Activated T-cell treated with anti-CD3 and anti-CD28 coated beads for 48 hours (primary cell): ENCODE measurements at places on chromosomes 5 and 9.

DNA sequence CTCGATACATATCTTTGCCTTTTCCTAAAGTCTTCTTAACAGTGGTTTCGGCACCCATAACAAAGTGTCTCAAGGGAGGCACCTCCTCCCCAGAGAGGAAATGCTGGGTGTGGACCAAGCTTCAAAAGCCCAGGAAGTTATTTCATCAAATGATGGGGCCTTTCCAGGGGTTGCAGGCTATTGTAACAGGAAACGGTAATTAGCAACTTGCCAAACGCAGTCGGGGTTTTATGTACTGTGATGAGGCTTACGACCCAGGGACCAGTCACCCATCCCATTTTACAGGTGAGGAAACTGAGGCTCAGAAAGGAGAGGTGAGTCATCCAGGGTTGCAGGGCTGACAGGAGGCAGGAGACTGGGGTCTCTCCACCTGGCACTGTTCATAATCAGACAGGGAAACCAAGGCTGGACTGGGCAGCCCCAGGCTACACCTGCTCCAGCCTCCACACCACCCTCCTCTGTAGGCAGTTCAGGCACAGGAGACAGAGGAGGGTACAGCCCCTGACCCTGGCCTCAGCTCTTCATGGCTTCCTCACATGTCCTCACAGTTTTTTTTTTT lies 30.0 kb upstream of the SUSD3 start:
- no peak for DNase-seq

DNA sequence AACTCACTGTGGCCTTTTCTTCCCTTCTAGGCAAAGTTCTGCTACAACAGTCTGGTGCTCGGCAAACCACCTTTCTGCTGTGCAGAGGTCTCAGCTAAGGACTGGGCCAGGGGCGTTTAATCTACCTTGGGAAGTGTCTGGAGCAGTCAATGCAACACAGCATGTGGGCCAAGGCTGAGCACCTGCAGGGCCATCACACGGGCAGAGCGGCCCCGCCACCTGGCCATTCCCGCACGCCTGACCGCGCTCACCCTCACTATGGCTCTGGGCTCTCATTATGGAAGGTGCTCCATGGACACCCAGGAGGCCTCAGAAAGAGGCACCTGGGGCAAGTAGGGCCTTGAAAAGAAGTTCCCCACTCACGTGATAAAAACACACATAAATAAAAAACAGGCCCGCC lies 65.7 kb upstream of the TBC1D9B start:
- DNase-seq, result no peak

DNA sequence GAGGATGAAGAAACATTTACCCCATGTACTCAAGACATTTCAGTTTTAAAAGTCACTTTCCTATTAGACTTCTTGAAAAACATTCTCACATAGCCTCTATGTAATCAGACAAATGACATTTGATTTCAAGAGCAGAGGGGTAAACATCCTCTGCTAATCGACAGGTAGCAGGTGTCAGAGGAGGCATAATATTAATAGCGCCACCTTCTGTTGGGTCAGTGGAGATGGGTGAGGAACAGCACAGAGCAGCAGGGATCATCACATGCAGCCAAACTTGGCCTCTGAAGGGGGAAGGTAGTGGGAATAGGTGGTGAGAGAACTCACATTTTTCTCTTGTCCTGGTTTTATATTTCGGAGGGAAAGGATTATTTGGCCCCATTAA lies 3.3 kb upstream of the LSM11 start:
- no peak for DNase-seq

DNA sequence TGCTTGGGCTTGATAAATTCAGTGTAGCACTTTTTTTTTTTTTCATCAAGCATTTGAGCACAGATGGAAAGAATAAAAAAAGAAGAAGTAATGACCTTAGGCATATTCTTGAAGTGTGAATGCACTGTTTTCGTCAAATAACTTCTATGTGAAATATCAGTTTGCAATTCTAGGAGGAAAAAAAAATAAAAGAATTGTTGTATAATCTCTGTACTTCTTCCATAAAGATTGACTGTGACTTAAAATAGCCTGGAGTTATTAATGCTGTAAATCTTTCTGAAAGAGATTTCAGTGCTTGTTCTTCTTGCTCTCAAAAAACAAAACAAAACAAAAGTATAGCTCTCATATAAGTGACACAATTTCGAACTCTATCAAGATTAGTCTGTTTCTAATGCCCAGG lies 536.9 kb upstream of the ZNF608 start:
- no peak for DNase-seq

- no peak for DNase-seq
Observed at GRCh38 chr5:32254881-32255539, 57.7 kb downstream of the MTMR12 start.

DNA sequence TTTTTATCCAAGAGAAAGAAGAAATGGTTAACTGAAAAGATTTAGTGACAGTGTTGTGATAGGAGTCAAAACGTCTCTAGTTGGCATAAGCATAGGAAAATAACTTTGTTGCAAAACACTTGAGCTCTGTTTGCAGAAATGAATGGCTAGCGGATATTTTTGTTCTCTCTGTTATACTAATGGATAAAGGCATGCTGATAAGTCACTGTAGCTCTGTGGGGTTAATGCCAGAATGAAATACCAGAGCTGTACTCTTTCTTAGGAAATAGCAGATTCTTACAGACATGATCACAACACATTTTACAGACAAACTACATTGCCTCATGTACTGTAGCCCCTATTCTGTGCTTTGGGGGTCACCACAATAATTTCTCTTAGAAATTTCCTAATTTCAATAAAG lies 202.8 kb downstream of the DMRTA1 start:
- no peak for DNase-seq

DNA sequence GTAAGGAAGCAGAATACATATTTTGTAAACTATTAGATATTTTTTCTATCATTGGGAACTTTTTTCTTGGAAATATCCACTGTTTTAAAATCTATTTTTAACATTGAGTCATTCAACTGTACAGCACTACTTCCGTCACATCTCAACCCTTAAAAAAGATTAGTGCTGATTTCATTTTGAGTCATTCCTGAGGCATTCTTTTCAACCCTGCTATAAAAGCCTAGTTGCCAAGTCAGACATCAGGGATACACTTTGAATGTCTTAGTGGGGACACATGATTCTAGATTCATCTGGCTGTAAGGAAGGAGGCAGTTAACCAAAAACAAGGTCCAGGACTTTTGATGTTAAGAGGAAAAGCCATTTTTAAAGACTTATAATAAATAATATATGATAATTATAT lies 160.9 kb downstream of the GIN1 start:
- DNase-seq, result no peak
